ENCODE measurements at places on chromosomes 6 and 20.
A peak's percentile ranks its signal among the peaks of the same experiment; 100 is the strongest.

- DNase-seq, result no peak
Measured at GRCh38 chr6:27874016-27874415, 38.2 kb downstream of the OR2B2 start.

GRCh38 chr6:5941188-5941587, 65.5 kb downstream of the NRN1 start:
- peak; percentile 82 for DNase-seq

- peak; percentile 88 for DNase-seq
Measured at GRCh38 chr6:143999406-143999805, 8.7 kb downstream of the PLAGL1 start.

DNA sequence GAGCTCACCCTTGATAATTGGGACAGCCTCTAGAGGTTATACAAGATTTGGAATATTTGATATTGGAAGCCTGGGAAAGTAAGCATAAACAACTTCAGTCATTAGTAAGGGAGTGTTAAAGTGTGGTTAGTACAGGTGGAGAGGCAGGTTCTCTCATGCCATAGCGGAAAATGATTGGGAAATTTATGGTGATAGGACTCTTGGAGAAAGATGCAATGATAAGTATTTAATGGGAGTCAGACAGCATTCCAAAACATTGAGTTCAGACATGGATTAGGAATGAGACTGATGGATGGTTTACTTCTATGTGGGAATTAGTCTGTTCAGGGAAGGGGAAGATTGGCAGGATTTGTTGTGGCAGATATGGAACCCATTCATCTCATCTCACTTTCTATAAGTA, 152.7 kb downstream of the MCHR2 start:
- no peak for DNase-seq

- no peak for DNase-seq
Measured at GRCh38 chr6:3751077-3751729, at the start of gene PXDC1. Gene PXDC1, minus strand, starts transcription at chr6:3751713. Its CDS starts 182 bp downstream, at chr6:3751531.

DNA sequence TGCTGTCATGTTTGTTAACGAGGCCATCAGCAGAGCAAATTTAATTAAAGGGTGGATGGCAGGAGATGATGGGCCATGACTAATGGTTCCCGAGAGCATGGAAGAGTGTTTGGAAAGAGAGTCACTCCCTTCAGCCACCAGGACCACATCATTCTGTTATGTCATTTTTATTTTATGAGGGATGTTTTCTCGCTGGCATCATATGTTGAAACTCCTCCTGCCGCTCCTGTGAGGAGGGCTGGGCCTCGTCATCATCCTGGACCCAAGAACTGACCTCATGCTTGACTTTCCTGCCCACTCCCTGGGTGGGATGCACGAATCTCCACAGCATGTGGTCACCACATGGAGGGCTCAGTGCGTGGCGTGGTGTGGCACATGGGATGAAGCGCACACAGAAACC, 86.4 kb upstream of the FRMD1 start:
- no peak for DNase-seq

DNA sequence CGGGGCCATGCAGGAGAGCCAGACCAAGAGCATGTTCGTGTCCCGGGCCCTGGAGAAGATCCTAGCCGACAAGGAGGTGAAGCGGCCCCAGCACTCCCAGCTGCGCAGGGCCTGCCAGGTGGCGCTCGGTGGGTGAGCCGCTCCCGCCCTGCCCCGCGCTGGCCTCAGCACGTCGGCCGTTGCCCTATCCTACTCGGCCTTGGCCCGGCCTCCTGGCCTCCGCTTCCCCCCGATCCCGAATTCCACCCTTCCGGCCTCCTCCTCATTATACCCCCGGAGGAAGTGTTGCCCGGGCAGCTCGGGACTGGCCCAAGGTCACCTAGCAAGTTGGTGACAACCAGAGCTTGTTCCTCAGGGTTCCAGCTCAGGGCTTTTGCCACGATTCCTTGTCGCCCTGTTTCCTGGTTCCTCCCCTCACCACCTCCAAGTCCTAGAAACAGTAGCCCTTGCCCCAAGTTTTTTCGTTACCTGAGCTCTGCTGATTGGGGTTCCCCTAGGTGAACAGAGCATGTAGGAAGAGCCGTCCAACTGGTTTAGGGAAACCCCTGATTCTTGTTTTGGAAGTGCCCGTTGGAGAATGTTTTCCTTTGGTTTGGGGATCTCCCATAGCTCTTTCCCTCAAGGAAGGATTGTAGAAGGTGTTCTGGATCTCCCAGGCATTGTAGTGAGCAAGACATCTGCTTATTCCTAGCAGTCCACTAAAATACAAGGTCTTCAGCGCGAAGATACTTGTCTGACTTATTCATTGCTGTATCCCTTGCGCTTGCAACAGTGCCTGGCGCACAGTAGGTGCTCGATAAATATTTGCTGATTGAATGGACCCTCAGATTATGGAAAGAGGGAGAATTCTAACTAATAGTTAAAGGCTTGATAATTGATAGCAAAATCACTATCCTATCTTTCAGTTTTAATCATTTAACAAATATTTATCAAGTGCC, 641 bp downstream of the ARFGEF2 start:
- peak; percentile 37 for DNase-seq

DNA sequence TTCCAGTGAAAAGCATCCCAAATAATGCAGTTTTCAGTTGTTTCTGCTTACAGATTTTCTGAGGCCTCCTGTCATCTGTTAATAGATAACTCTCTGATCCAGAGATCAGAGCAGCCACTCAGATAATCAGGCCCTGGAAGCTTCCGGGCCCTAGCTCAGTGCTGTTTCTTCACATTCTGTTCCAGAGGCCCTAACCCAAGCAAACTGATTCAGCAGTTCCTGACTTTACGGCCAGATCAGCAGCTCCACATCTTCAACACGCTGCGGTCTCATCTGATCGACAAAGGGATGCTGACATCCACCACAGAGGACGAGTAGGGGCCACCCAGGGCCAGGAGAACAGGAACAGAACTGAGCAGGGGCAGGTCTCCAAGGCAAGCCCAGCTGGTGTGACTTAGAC, 63.1 kb downstream of the CDS2 start:
- no peak for DNase-seq

DNA sequence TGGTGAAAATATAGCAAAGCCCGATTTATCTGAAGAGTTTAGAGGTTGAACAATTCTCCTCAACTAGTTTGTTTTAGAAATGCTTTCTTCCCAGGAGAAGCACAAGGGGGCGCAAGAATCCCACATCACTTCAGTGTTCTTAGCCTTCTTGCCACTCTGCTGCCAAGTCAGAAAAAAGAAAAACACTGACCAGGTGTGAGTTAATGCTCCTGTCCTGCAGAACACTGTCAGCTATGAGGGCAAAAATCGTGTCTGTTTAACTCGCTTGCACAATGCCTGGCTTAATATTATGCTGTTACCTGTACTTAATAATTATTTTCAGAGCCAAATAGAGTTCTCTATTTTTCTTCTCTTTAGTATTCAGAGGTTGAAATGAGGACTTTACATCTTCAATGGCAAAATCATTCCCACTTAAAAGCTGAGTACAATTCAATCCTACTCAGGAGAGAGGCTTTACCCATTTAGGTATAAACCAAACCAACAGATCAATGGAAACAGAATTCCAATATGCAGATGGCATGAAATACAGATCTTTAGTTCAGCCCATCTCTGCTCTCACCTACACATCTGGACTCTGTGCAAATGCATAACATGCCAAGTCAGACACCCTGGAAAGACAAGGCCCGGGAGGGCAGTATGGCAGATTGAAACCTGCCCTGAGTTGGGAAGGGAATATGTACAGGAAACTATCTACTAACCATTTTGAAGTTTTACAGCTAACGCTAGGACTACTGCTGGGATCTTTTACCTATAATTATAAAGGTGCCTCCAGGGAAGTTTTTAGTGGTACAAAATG, 71.4 kb upstream of the TULP1 start:
- peak; percentile 83 for DNase-seq

DNA sequence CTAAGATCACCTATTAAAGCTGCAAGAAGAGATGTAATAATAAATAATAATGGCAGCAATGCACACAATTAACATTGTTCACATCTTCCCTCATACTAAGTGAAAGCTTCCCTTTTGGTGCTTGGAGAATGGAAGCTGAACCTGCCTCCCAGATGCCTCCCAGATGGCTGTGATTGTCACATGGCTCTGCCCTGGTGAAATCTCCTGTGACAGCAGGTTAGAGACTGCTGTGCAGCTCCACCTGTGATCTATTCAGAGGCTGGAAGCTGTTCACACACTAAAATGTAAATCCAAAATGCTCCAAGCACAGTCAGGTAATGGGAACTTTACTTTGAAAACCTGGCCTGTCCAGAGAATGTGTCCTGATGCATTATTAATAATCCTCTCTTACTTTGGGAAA, 41.7 kb upstream of the RGS17 start:
- no peak for DNase-seq

- DNase-seq, result no peak
Measured at GRCh38 chr6:44024574-44025219, 102.6 kb downstream of the MRPL14 start.

DNA sequence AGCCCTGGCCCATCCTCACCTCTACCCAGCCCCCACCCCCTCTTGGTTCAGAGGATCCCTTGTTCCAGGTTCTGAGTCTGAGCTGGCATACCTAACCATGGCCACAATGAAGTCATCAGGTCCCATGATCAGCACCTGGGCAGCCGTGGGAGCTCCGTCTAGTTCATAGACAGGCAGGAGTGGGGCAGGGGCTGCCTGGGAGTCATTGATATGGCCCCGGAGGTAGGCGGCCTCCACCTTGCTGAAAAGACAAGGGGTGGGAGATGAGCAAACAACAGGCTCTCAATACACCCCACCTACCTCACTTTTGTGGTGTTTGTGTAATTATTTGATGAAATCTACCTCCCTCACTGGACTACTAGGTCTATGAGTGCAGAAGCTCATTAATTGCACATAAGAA, 20.4 kb downstream of the GGT7 start:
- no peak for DNase-seq

- DNase-seq, result peak; percentile 83
Measured at GRCh38 chr6:130503146-130503545, 137.3 kb downstream of the TMEM200A start.

DNA sequence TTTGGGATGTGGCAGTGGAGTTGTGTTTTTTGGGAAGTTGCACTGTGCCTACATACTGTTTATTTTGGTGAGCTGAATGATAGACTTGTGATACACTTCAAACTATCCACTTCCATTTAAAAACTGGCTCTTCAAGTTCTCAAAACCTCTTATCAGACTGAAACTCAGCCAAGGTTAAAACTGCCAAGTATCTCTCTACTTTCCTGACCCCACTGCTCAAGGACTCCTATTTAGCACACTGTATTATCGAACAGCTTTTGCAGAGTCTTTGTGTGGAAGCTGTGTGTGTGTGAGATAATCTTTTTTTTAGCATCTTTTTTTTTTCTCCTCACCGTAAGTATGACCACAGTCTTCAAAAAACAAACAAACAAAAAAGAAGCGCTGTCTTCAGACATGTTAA, 21.1 kb downstream of the STX11 start:
- DNase-seq, result no peak

DNA sequence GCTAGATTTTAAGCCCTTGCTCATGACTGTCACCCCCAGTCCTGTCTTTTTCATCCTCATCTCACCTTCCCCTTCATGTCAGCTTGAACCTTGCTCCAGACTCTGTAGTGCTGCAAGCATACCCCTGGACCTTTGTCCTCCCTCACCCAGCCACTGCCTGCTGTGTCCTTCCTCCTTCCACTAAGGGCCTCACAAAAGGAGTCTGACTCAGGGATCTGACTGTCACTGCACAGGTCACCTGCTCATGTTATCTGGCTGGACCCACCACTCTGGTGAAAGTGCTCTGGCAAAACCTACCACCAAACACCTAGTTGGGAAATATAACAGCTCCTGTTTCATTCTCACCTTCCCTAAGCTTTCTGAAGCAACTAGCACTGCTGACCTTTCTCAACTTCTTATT, 151.4 kb downstream of the INSM1 start:
- DNase-seq, result no peak

DNA sequence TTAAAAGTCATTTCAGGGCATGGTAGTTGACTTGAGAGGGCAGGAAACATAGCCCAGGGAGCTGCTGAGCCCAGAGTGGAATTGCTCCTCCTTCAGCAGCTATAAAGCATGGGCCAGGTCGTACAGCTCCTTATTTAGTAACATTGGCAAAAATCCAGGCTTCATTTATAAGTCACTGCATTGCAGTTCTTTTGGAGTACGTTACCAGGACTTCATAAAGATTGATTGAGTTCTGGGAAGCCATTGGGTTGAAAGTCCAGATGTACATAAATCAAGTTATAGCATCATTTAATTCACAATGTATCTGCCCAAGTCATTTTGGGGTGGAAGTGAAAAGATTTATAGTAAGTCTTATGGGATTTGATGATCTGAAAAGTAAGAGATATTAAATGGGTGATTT, 53.0 kb upstream of the ANKEF1 start:
- peak; percentile 20 for DNase-seq

- no peak for DNase-seq
Measured at GRCh38 chr20:57156011-57156729, 110.3 kb downstream of the BMP7 start.

DNA sequence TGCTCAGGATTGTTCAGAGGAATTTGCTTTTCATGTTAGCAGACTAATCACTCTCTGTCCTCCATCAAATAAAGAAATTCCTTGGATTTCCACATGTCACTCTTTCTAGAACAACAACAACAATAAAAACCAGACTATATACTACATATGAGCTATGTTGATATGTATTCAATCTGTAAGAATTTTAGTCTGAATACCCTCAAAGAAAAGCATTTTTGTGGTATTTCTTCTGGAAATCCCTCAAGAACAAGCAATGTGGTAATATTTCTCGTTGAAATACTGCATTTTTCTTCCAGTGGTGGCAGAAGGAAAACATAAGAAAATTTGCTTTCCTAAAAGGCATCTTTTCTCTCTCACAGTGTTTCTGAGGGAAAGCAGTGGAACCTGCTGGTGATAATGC, 312.6 kb upstream of the RSPO3 start:
- no peak for DNase-seq

- DNase-seq, result peak; percentile 77
Measured at GRCh38 chr6:3251462-3252314, 7.1 kb upstream of the PSMG4 start.

DNA sequence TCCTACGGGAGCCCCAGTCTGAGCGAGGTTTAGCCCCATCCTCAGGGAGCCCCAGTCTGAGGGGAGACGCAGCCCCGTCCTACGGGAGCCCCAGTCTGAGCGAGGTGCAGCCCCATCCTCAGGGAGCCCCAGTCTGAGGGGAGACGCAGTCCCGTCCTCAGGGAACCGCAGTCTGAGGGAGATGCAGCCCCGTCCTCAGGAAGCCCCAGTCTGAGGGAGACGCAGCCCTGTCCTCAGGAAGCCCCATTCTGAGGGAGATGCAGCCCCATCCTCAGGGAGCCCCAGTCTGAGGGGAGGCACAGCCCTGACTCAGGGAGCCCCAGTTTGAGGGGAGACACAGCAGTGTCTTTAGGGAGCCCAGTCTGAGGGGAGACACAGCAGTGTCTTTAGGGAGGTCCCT, 27.9 kb downstream of the VEGFA start:
- DNase-seq, result no peak

- no peak for DNase-seq
Measured at GRCh38 chr6:42727087-42727611, 4.8 kb upstream of the PRPH2 start.

DNA sequence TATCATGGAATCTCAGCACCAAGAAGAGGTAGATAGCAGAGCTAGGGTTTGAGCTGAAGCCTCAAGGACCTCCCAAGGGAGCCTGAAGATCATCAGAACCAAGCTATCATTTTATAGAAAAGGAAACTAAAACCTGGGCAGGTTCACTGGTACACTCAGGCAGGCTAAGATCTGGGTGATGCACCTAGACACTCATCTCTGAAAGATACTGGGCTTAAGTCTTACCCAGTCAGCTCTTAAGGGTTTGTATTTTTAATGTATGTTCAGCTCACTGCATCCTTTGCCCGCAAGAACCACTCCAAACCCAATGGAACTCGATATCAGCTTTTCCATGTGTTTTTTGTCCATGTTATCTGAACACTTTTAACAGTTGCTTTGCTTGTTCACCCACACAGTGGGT, 78.0 kb upstream of the SLC22A16 start:
- no peak for DNase-seq

- no peak for DNase-seq
Measured at GRCh38 chr6:100378576-100378975, 86.1 kb downstream of the SIM1 start.

Data from fibroblast of mammary gland (primary cell).